CD4-positive, alpha-beta T cell treated with Interleukin-17A for 4 hours (primary cell): ENCODE measurements at places on chromosomes 4 and X.

GRCh38 chrX:70129816-70130215 is 3.4 kb upstream of the IGBP1 start:
- DNase-seq = no peak

GRCh38 chrX:72340041-72340440 is 34.3 kb upstream of the CITED1 start:
- DNase-seq = no peak

GRCh38 chr4:22202246-22202974 is 253.8 kb upstream of the KCNIP4 start:
- no peak for DNase-seq

DNA sequence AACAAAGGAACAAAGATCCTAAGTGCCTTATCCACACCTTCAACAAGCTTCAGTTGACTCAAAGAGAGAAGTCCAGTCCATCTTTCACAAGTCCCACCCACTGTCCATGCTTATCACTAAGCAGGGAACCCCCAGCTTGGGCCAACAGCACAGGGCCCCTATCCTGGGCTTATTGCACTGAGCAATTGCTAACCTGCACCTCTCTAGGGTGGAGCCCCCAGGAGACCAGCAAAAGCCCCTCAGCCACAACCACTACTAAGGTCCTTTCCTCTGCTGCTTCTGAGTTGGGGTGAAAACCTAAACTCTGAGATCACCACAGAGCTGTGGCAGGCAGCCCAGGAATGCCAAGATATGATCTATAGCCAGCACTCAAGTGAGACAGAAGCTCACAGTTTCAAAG is 96.7 kb upstream of the PBDC1 start:
- DNase-seq = no peak

- DNase-seq = no peak
Observed at GRCh38 chr4:81369886-81370285, 101.8 kb downstream of the RASGEF1B start.

- DNase-seq = no peak
Observed at GRCh38 chr4:67344594-67345380, 200.5 kb downstream of the CENPC start.

- DNase-seq = no peak
Observed at GRCh38 chr4:104408878-104409277, 85.8 kb downstream of the CXXC4 start.

GRCh38 chr4:8281519-8282133 is 12.1 kb downstream of the HTRA3 start:
- DNase-seq = no peak

- DNase-seq = peak; percentile 57
Observed at GRCh38 chrX:130916636-130917422, 13.8 kb upstream of the ENOX2 start.

GRCh38 chr4:59818656-59819055 is 1381.5 kb upstream of the ADGRL3 start:
- DNase-seq = no peak

DNA sequence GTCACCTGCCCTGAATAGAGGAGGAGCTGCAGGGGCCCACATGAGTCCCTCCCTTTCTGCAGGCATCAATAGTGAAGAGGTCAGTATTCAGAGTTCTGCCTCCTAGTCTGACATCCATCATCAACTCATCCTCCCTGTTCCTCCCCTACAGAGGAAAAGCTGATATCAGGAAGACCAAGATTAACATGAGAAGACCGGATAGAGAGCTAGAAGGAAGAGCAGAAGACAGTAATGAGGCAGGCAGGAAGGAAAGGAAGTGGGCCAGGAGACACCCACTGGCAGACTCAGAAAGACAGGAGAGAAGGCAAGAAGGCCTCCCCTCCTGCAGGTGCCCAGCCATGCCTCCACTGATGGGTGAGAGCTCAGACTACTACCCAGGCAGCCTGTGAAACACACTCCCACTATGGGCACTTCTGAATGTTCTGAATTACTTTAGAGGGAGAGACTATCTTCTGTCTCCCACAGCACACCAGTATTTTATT is 74.6 kb downstream of the CC2D2A start:
- no peak for DNase-seq

DNA sequence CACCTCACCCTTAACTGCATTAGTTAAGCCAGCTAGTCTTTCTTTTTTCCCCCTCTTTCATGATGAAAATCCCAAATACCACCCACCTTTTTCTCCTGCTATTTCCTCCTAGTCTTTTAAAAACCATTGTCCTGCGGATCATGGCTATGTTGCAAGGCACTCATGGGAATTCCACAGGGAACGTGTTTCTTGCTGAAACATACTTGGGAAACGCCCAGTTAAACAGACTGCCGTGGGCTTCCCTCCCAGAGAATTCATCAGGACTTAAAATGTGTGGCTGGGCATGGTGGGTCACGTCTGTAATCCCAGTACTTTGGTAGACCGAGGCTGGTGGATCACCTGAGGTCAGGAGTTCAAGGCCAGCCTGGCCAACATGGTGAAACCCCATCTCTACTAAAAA is 32.2 kb downstream of the XG start:
- DNase-seq = no peak

DNA sequence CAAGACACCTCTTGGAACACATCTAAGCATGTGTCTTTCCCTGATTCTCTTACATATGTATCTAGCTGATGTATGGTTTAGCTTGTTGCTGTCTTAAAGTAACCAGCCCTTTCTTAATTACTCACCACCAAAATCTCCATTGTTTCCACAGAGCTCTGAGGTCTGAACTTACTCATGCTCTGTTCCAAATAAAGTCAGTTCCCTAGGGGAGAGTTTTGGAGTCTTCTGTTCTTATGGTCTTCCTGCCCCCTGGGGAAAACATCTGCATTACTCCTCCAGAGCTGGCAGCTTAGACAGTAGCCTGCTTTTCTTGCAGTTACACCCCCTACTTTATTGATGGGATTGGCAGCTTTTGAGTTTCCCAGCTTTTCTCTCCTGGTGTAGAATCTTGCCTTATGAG is 125.8 kb downstream of the EDA start:
- no peak for DNase-seq

DNA sequence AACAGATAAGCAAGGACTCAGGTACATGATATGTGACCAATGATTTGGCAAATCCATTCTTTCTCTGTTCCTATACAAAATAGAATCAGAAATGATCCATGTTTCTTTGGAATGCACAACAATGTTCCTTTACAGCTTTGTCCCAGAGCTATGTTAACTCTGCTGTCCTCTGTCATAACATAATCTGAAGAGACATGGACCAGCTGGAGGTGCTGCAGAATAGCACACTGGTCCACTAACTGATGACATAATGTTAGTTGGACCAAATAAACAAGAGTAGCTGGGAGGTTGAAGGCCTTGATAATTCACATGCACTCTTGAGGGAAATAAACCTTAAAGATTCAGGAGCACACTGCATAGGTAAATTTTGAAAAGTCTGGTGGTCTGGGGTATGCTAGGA is 23.0 kb upstream of the DHX15 start:
- no peak for DNase-seq

- DNase-seq = no peak
Observed at GRCh38 chr4:75698963-75699228, 25.5 kb upstream of the USO1 start.

- no peak for DNase-seq
Observed at GRCh38 chr4:130636486-130636885, 1540.5 kb downstream of the C4orf33 start.

- DNase-seq = no peak
Observed at GRCh38 chrX:14896273-14896672, 23.1 kb downstream of the MOSPD2 start.

GRCh38 chr4:113951263-113951662 is 28.2 kb downstream of the ARSJ start:
- no peak for DNase-seq

GRCh38 chr4:72496119-72496518 is 72.9 kb downstream of the ADAMTS3 start:
- no peak for DNase-seq

GRCh38 chr4:102815981-102816380 is 11.4 kb downstream of the UBE2D3 start:
- no peak for DNase-seq

DNA sequence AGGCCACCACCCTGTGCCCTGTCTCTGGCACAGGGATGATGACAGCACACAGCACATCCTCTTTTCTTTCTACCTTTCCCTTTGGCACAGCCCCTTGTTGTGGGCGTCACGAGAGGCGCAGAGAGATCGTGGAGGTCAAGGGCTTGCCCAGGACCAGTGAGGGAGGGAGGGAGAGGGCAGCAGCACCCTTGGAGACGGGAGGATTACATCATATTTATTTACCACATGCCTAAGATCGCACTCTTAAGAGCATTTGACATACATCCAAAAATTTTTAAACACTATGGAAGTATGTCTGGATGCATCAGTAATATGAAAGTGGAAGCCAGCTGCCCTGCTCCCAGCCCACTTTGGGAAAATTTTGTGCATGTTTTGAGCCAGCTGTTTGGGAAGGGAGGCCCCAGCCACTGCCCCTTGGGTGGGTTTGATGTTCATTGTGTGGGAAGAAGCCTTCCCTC is 12.7 kb downstream of the WFS1 start:
- DNase-seq = no peak

DNA sequence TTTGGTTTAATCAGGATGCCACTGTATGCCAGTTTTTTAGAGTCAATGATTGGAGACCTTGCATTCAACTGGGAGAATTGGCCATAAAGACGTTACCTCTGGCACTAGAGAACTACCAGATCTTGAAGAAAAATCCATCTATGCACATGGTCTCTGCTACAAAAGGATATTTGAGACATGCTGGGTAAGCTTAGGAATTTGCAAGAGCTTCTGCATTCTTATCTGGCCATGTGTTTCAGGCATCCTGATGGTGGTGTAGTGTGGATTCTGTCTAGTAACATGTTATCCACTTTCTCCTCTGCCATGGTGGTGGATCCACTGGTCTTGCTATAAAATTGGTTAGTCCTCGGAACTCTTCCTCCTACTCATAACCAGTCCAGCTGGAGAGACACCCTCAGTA is 185.3 kb upstream of the WDFY3 start:
- DNase-seq = no peak

DNA sequence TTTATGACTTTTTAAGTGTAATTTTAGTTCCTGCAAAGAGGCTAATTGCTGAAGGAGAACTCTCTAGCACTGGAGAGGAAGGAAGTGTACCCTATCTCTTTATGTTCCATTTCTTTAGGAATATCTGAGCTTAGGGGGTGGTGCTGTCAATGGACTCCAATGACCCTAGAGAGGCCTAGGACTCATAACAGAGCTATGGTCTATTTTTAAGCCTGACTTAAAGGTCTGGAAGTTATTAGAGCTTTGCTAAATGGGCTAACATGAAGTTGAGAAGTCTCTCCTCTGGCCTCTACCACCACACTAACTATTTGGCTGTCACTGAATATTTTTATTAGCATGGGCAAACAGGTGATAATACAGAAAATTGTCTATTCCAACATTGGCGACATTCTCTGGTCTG is 152.2 kb downstream of the SPATA18 start:
- no peak for DNase-seq

- no peak for DNase-seq
Observed at GRCh38 chr4:22514001-22514400, 1.9 kb downstream of the ADGRA3 start.

DNA sequence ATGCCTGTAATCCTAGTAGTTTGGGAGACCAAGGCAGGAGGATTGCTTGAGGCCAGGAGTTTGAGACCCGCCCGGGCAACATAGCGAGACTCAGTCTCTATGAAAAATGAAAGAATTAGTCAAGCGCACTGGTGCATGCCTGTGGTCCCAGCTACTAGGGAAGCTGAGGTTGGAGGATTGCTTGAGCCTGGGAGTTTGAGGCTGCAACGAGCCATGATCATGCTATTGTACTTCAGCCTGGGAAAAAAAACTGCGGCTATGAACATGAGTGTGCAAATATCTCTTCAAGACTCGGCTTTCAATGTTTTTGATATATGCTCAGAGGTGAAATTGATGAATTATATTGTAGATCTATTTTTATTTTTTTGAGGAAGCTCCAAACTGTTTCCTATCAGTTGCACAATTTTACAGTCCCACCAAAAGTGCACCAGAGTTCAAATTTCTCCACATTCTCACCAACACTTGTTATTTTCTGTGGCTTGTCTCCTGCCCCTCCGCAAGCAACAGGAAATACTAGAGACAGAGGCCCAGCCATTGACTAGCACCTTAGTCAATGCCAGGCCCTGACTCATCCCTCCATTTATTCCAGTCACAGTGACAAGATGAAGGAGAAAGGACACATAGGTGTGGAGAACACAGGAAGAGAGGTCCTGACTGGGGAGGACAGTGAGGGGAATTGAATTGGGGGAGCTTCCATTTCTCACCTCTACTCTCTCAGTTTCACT is 33.1 kb upstream of the ZNF41 start:
- peak; percentile 36 for DNase-seq

DNA sequence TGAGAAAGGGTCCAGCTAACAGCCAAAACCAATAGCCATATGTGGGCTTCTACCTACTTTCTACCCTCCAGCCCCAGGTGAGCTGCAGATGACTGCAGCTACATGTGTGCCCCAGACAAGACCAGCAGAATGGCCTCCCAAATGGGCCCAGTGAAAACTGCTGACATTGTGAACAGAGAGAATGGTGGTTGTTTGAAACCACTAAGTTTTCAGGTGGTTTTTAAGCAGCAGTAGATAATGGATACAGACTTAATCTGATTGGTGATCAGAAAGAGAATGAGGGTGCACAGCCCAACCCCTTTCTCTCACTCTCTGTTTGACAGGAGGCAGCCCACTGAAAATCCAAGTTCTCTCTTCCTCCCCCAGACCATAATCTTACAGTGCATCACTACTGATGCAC is 42.5 kb upstream of the BBS12 start:
- no peak for DNase-seq

DNA sequence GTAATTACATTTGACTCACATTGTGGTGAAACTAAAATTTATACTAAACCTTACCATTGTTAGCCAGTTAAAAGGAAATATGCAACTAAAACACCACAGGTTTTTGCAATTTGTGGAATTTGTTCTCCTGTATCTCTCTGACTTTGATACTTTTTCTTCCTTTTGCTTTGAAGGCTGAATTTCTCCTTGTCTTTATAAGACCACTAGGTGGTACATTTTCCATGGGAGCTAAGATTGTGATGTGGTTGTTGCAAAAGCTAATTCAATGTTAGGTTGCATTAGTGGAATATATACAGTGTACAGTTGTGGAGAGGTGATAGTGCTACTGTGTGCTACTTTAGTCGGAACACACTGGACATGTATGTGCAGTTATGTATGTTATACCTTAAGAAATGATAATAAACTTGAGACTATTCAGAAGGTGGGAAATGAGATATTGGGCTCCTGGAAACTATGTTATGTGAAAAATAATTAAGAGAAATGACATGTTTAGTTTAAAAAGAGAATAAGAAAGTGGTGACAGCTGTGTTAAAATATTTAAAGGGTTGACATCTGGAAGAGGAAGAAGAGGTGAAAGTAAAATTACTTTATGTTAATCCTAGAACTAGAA is 70.3 kb downstream of the ARL9 start:
- no peak for DNase-seq
